ENCODE measurements at places on chromosomes 7 and 10.

DNA sequence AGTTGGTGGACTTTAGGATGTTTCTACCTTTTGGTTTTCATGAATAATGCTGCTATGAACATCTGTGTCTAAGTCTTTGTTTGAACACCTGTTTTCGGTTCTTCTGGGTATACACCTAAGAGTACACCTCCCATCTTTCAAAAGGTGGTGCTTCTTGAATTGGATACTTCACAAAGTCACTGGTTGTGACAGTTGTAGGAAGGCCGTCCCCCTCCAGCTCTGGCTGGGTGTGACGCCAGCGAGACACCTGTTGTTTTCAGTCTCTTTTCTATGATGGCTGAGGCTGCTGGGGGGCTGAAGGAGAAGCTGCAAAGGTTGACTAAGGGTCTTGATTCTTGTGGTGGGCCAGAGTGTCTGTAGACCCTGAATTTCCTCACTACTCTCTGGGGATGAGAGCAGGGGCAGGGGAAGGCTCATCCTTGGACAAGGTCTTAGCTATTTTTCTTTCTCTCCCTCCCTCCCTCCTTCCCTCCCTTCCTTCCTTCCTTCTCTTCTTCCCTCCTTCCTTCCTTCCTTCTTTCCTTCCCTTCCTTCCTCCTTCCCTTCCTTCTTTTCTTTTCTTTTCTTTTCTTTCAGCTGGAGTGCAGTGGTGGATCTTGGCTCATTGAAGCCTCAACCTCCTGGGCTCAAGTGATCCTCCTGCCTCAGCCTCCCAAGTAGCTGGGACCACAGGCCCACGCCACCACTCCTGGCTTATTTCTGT lies 5.6 kb downstream of the NEURL1 start:
- DNase-seq = no peak

DNA sequence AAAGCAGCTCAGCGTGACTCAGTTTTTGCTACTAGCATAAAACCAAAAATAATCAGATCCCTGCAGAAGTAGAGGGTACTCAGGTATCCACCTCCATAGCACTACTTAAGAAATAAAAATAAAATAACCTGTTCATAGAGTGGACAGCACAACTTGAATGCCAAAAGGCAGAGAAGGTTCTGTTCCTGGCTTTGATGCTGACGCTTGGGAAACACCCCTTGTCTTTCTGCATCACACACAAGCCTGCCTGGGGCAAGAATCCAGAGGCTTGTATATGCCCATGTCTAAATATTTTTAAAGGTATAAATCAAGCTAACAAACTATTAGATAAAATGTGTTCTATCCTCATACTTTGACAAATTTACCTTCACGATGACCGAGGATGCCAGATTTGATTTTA lies 207.3 kb downstream of the KIAA1217 start:
- DNase-seq = no peak

DNA sequence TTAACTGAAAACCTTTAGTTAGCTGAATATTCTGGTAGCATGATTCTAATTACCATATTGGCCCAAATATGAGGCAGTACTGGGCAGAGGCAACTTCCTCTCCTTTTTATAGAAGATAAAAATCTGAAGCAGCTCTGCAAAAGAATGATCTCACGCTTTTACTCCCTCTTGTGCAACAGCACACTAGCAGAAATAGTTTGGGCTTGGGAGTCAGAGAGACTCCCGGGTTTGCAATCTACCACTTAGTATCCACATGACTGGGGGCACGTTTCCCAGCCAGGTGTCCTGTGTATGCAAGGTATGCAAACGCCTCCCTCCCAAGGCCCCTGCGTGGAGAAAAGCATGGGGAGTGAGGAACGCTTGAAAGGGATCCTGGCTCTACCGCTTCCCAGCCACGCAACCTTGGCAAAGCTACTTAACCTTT lies 47.2 kb upstream of the RHEB start:
- peak; percentile 55 for DNase-seq

DNA sequence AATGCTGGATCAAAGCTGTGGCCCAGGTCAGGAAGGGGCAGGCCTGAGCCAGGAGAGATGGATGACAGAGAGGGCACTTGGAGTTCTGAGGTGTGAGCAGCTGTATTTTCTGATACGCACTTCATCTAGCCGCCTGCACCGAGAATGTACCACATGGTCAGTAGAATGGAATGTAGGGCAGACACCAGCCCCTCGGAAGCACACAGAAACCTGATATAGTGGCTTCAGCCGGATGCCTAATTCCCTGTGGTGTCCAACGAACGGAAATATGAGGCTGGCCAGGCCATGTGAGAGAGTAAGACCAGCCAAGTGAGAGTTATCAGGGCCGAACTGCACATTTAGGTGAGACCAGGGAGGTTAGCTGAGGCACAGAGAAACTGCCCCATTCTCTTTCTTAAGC lies 46.7 kb upstream of the PLCE1 start:
- DNase-seq = peak; percentile 63

- peak; percentile 56 for DNase-seq
These were observed 21.5 kb downstream of the ZMIZ1 start for GRCh38 chr10:79090134-79090803.

- DNase-seq = peak; percentile 73
These were observed 23.6 kb upstream of the PFKP start for GRCh38 chr10:3043512-3044368.

- DNase-seq = no peak
These were observed 219.7 kb downstream of the EBF3 start for GRCh38 chr10:129744134-129745111.

DNA sequence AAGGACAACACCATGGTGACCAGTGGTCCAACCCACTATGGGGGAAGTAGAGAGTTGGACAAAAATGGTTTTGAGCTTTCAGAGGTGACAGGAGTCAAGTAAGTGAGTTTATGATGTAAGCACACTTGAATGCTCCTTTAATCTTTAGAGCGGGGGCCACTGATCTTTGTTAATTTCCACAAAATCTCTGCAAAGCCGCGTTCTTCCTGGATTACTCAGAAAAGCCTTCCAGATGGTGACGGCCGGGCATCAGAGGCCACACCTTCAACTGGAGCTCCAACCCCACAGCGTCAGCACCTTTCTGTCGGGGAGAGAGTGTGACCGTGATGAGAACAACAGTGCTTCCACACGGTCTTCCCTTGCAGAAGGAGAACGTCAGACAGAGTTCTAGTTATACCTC lies 35.2 kb upstream of the KLF6 start:
- DNase-seq = no peak

- peak; percentile 71 for DNase-seq
These were observed 82.5 kb downstream of the ZNF467 start for GRCh38 chr7:149690688-149691446.

DNA sequence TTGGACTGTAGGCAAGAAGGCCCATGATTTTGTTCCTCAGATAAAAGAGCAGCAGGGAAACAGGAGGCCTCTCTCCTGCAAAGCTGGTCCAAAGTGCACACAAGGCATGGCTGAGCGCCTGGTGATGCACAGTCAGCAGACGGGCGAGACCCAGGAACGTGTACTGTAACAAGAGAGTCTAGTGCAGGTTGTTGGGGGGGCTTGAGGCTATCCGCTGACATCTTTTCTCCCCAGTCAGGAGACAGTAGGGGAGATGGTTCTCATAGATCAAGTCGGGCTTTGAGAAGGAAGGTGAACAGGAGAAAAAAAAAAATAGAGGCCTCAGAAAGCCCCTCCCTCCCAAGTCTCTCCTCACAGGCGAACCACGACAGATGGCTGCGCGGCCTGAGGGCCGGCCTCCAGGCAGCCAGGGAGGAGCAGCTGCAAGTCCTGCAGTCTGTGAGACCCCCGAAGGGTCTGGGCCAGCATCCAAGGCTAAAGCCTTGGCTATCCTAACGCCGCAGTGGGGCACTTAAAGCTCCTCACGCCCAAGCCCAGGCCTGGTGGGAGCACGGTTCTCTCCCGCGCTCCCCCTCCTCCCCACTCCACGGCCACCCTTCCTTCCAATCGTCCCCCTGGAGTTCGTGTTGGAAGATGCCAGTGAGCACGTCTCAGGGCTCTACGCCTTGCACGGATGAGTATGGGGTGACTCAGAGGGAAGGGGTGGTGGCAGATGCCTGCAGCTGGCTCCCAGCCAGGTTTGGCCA lies 68.3 kb downstream of the PRKAG2 start:
- DNase-seq = no peak

GRCh38 chr7:80943342-80943741 lies 24.5 kb upstream of the SEMA3C start:
- DNase-seq = no peak

DNA sequence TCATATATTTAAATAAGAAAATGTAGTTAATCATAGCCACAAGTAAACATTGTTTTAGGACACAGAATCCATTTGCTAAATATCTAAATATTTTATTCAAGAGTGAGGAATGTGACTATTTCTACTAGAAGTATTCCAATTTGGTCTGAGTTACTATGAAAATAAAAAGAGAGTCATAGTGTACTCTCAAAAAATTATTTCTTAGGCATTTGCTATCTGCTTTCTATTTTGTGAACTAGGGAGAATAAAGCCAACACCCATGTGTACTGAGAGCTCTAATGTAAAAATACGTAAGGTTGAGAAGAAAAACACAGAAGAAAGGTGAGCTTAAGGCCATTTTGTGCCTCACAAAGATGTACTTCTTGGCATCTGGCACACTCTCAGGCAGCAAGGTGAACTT lies 38.3 kb downstream of the PRTFDC1 start:
- DNase-seq = no peak

DNA sequence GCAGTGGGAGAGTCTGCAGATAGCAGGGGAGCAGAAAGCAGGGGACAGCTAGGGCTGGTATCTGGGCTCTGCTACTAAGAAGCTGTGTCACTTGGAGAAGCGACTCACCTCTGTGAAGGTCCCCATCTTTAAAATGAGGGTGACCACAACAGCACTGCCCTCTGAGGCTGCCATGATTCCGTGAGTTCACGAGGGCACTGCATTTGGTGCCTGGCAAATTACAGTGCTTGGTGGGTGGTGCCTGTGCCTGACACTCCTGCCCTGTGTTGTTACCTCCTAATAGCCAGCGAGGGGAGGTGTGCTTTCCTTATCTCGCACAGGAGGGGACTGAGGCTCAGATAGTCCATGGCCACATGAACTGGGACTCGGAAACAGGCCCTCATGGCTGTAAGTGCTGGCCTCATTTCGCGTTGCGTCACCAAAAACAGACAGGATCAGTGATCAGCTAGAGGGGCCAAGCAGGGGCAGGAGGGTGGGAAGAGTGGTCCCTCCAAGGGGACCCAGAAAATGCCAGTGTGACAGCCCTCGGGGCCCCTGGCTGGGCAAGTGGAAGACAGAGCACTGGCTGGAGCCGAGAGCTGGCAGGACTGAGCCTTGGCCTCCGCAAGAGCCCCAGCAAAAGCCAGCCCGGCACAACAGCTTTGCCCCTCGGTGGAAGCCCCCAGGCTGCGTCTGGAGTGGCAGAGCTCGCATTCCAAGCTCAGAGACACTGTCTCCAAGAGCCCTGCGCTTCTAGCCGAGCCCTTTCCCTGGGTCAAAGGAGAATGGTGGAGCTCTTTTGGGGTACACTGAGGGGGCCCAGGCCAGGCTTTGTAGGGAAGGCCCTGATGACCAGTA lies 17.3 kb upstream of the BNIP3 start:
- no peak for DNase-seq

- DNase-seq = no peak
These were observed 45.4 kb downstream of the CNNM1 start for GRCh38 chr10:99374526-99374925.

DNA sequence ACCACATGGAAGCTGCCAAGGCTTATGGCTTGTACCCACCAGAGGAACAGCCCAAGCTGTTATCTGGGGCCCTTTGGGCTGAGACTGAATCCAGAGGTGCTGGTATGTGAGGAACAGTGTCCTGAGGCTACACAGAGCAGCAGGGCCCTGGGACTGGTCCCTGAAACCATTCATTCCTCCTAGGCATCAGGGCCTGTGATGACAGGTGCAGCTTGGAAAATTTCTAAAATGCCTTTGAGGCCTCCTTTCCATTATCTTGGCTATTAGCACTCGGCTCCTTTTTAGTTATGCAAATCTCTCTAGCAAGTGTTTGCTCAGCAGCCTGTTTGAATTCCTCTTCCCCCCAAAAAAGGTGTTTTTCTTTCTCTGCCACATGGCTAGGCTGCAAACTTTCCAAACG lies 1151.7 kb upstream of the LRRN3 start:
- no peak for DNase-seq

DNA sequence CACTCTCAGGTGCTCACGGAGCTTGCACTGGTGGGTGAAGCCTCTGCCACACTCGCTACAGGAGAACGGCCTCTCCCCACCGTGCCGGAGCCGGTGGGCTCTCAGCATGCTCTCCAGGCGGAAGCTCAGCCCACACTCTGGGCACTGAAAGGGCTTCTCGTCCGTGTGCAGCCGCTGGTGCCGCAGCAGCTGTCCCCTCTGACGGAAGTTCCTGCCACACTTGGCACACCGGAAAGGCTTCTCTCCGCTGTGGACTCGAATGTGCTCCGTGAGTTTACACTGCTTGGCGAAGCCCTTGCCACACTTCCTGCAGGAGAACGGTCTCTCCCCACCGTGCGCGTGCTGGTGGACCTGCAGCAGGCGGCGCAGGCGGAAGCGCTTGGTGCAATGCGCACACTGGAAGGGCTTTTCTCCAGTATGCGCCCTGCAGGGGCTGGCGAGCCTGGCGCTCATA lies 19.3 kb downstream of the ZNF786 start:
- no peak for DNase-seq

- no peak for DNase-seq
These were observed 3.9 kb downstream of the PIK3AP1 start for GRCh38 chr10:96716390-96716789.

DNA sequence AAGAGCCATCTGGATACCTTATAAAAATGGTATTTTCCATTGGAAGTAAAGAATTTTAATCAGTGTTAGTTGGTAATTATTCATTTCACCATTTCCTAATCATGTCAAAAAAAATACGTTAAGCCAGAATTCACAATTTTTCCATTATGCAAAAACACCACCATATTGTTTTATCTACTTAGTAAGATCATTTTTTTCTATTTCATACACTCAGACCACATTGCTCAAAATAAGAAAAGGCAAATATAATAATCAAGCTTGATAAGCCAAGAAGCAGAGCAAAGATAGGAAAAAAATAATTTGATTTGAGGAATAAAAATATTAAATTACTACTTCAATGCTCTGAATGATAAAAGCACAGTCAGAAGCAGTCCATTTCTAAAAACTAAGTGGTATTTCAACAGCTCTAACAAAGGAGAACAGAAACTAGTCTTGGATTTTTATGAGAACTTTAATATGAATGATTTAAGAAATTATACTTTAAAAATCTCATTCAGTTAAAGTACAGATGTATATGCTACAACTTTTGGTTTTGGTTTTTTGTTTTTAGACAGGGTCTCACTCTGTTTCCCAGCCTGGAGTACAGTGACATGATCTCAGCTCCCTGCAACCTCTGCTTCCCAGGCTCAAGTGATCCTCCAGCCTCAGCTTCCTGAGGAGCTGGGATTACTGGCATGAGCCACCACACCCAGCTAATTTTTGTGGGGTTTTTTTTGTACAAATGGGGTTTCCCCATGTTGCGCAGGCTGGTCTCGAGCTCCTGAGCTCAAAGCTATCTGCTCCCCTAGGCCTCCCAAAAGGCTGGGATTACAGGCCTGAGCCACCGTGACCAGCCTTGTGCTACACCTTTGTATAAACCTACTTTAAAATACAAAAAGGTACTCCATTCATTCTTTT lies 46.6 kb downstream of the LRRN3 start:
- DNase-seq = no peak

- DNase-seq = peak; percentile 38
These were observed 14.5 kb upstream of the PAX2 start for GRCh38 chr10:100730725-100731406.
